Mucosa of gallbladder (tissue), 1 donor: ENCODE measurements at places on chromosomes 1 and 21. TPM values are rescaled to one million over a fixed set of nuclear protein-coding genes. Genes with fewer than 3 reads are reported as not detected.

Gene TAF13
- total RNA-seq = 41.3 TPM

Gene PTGFR
- total RNA-seq = 4.3 TPM

GRCh38 chr1:223737342-223737741 lies 25.0 kb downstream of the CAPN2 start:
- DNase-seq = no peak

DNA sequence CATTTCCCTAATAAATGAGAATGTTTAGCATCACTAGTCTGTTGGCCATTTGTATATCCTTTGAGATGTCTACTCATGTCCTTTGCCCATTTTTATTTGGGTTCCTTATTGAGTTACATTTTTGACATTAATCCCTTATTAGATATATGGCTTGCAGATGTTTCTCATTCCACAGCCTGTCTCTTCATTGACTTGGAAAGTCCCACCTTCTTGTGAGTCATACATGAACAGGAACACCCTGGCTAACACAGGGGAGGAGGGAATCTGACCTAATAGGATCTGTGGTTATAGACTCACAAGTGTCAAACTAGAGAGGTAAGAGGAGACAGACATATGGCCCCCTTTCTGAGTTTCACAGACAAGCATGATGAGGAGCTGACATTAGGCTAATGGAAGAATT lies 11.5 kb downstream of the ZP4 start:
- no peak for DNase-seq

GRCh38 chr1:25809283-25809926 lies 9.4 kb downstream of the SELENON start:
- no peak for DNase-seq

- DNase-seq = no peak
These were observed 6.6 kb upstream of the CD48 start for GRCh38 chr1:160718210-160718609.
